ENCODE measurements at places on chromosomes 4 and X. TPM values are rescaled to one million over a fixed set of nuclear protein-coding genes. Genes with fewer than 3 reads are reported as not detected.

Gene LRPAP1
- total RNA-seq = 101 TPM

Gene GSPT2
- 5.2 TPM for total RNA-seq

Gene ZC4H2
- total RNA-seq = 6.6 TPM

Gene ETDB
- total RNA-seq = not detected

Gene ABLIM2
- total RNA-seq = under 0.01 TPM

Gene PITX2
- 0.30 TPM for total RNA-seq

Gene GPRASP2
- 9.8 TPM for total RNA-seq

Gene F11
- not detected for total RNA-seq

Measured in bronchus fibroblast of lung (primary cell).